ENCODE measurements at places on chromosomes 3 and 15. TPM values are rescaled to one million over a fixed set of nuclear protein-coding genes. Genes with fewer than 3 reads are reported as not detected.

The NR1I2 gene
- not detected for total RNA-seq

The GXYLT2 gene
- 34.8 TPM for total RNA-seq

The PRR20G gene
- not detected for total RNA-seq

The KNL1 gene
- total RNA-seq, result 1.3 TPM

The TRPC1 gene
- 31.4 TPM for total RNA-seq

The SEC62 gene
- total RNA-seq, result 98.1 TPM

The TGM4 gene
- total RNA-seq, result not detected

The DPPA4 gene
- not detected for total RNA-seq

The DLL4 gene
- total RNA-seq, result 0.46 TPM

The ANKRD34C gene
- total RNA-seq, result not detected

The KIF23 gene
- total RNA-seq, result 9.7 TPM

The MORC1 gene
- not detected for total RNA-seq

The SLC24A5 gene
- not detected for total RNA-seq

The ADPRH gene
- 1.7 TPM for total RNA-seq

The GCNT3 gene
- total RNA-seq, result 0.14 TPM

The ABI3BP gene
- 1.3 TPM for total RNA-seq

The GP9 gene
- not detected for total RNA-seq

The SEMA3B gene
- 31.8 TPM for total RNA-seq

The SLC7A14 gene
- total RNA-seq, result 4.1 TPM

The RHCG gene
- total RNA-seq, result 0.14 TPM

The OXTR gene
- 0.57 TPM for total RNA-seq

The FBXL22 gene
- 1.4 TPM for total RNA-seq

The ITPKA gene
- 0.92 TPM for total RNA-seq
